ENCODE measurements at places on chromosomes 11 and 22. TPM values are rescaled to one million over a fixed set of nuclear protein-coding genes. Genes with fewer than 3 reads are reported as not detected.

The MUC2 gene
- not detected for total RNA-seq

The MFRP gene
- total RNA-seq: 0.12 TPM

The TMEM151A gene
- not detected for total RNA-seq

The GRAMD1B gene
- total RNA-seq: 0.15 TPM

The HNRNPUL2 gene
- 18.1 TPM for total RNA-seq

The PRRG4 gene
- total RNA-seq: 0.06 TPM

The CDKN1C gene
- 34.2 TPM for total RNA-seq

The RIN1 gene
- total RNA-seq: 18.1 TPM

The VPREB1 gene
- total RNA-seq: not detected

The ART5 gene
- total RNA-seq: 0.25 TPM

The TNNT3 gene
- total RNA-seq: 2.9 TPM

The KDELR3 gene
- total RNA-seq: 107 TPM

The GTSE1 gene
- 2.9 TPM for total RNA-seq

The MYO18B gene
- under 0.01 TPM for total RNA-seq

The KLHDC7B gene
- total RNA-seq: not detected

The EFCAB6 gene
- 2.8 TPM for total RNA-seq

The CNGA4 gene
- total RNA-seq: not detected

The ACAD8 gene
- 13.2 TPM for total RNA-seq

The FBLN1 gene
- total RNA-seq: 255 TPM
